ENCODE measurements at places on chromosomes 16 and 17. TPM values are rescaled to one million over a fixed set of nuclear protein-coding genes. Genes with fewer than 3 reads are reported as not detected.
A peak's percentile ranks its signal among the peaks of the same experiment; 100 is the strongest.

The CDH5 gene
- 40.0 TPM for total RNA-seq

The ZPBP2 gene
- total RNA-seq, result not detected

The VAMP2 gene
- total RNA-seq, result 94.8 TPM

The SPPL2C gene
- total RNA-seq, result not detected

GRCh38 chr16:81636298-81636993 lies 142.6 kb upstream of the PLCG2 start:
- DNase-seq, result no peak

GRCh38 chr17:66483906-66484305 lies 181.5 kb downstream of the PRKCA start:
- DNase-seq, result no peak

- DNase-seq, result no peak
Observed at GRCh38 chr17:44223541-44224071, 4.1 kb upstream of the UBTF start.

DNA sequence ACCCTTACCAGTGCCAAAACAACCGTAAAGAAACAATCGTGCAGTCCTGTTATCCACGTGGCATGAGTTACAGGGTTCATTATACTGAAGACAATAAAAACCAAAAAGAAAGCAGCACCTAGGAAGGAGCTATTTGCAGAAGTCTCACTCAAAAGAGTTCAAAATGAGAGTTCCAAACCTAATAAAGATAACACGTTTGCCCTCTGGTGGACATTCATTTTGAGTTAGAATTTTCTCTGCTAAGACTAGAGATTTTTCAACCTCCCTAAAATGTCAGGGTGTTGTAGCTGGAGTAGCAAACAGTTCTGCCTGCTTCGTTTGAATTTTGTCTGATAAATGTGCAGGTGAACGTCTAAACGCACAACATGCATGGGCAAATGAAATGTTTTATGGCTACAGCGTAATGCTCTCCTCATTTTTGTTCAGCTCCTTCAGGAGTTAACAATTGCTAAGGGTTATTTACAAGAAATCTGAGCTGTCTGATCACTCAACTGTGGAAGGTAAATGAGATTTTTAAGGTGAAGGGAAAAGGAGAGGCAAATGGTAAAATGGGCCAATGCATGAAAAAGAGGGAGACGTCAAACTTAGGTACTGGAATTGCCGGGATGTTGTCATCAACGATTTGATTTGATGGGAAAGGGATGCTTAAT lies 1067.9 kb upstream of the EEF2KMT start:
- no peak for DNase-seq

DNA sequence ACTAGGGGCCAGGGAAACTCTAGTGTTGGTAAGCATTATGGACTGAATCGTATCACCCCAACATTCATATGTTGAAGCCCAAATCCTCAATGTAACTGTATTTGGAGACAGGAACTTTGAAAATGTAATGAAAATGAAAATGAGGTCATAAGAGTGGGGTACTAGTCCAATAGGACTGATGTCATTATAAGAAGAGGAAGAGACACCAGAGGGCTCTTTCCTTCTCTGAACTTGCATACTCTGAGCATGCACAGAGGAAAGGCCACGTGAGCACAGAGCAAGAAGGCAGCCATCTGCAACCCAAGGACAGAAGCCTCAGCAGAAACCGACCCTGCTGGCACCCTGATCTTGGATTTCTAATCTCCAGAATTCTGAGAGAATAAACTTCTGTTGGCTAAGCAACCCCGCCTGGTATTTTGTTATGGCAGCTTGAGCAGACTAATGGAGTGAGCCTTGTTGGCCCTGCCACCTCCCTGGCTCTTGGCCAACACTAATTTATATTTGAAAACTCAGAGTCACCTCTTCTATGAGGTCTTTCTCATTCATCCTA lies 273.4 kb downstream of the NTN1 start:
- no peak for DNase-seq

DNA sequence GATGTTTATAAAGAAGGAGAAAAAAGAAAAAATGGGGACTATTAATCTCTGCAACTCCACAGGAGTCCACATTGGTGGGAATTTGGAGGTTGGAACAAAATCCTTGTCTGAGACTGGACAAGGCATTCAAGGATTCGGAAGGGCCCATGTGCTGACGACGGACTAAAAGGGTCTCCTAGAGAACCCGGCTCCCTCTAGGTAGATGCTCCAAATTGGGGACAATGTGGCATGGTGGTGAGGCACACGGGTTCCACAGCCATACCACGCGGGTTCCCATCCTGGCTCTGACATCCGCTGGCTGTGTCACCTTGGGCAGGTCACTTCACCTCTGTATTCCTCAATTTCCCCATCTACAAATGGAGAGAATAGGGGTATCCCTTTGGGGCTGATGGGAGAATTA lies 227.4 kb downstream of the C16orf78 start:
- peak; percentile 41 for DNase-seq

DNA sequence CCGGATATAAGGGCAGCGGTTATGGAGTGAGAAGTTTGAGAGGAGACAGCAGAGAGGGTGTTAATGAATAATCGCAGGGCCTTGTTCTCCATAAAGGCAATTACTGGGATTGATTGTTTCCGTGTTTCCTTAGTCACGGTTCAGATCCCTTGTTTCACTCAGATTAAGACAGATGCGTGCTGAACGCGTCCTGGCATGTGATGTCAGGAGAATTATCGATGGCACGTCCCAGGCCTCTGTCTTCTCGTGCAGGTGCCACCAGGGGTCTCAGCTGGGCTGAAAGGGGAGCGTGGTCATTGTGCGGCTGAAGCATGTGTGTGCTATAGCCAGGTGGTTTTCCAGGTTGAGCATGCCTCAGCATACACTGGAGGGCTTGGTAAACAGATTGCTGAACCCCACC lies 142.4 kb upstream of the NOL11 start:
- no peak for DNase-seq

DNA sequence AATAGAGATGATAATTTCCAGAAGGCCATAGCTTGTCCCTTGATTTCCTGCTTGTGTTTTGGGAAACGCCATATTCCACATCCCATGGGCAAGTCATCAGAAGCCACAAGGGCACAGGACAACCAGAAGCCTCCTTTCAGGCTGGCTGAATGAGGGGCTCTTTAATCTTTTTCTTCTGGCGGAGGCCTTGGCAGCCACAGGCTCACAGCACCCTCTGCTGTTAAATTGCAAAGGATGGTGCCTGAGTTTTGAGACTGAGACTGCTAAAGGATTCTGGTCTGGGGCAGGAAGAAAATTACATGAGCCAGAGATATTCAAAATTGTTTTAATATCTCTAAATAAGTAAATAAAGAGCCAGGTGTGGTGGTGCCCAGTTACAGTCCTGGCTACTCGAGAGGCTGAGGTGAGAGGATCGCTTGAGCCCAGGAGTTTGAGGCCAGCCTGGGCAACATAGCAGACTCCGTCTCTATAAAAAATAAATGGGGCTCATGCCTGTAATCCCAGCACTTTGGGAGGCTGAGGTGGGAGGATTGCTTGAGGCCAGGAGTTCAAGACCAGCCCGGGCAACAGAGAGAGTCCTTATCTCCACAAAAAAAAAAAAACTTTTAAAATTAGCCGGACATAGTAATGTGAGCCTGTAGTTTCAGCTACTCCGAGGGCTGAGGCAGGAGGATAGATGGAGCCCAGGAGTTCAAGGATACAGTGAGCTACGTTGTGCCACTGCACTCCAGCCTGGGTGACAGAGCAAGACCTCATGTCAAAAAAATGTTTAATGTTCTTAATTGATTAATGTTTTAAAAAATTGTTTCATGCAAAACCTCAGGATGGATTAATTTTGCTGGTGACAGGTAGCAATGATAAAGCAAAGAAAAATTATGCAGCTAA lies 26.3 kb downstream of the AARSD1 start:
- DNase-seq, result no peak

DNA sequence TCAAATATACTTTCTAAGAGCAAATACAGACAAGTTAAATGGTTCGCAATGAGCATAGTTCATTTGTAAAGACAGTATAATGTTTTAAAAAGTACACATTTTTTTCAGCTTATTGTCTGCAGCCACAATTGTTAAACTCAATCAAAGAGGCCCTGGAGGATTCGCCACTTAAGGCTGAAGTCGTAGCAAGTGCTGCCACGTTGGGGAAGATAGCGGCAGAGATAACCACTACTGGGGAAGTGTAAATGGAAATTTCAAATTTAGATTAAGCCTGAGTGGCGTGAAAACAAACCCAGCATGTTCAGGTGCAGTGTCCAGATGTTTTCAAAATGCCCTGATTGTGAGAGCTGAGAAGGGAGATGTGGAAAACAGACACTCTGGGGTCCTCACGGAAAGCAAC lies 8.4 kb downstream of the PMP22 start:
- DNase-seq, result no peak

DNA sequence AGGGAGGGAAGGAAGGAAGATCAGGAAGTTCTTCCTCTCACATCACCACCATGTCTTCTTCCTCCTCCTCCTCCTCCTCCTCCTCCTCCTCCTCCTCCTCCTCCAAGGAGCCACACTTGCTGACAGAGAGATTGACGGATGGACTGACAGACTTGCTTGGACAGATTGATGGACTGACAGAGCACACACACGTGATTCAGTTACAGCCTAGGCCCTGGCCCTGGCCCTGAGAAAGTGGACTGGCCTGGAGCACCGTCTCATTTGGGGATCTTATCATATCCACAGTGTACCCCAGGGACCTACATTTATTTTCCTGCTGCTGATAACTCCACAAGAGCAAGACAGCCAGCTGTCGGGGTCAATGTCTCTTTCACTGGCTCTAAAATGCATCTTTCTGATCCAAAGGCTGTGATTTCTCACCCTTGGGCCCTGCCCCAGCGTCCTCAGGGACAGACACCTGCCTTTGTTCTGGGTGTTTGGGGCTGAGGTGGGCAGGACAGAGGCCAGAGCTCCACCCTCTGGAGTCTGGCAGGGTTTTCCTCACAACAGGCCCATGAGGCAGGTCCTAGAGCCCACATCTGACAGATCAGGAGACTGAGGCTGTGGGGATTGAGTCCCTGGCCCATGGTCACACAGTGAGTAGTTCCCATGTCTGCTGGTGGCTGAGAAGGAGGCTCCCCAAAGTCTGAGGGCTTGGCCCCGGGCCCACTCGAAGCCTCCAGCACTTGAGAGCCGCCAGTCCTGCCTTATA lies 2.3 kb upstream of the P2RX1 start:
- no peak for DNase-seq

DNA sequence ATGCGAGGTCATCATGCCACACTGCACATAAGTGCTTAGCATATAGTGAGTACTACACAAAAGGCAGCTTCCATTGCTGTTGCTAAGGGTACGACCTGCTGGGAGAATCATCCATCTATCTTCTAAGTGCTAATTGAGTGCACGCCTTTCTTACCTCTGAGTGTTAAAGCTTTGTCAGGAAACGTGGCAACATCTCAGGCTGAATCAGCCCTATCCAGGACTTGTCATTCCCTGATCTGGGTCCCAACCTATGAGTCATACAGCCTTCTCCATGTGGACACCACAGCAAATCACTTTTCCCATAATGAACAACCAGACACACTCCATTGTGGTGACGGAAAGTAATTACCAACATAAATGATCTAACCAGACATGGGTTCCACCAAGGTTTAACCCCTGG lies 201.1 kb upstream of the MAF start:
- DNase-seq, result no peak

- peak; percentile 8 for DNase-seq
Observed at GRCh38 chr16:30697264-30698138, 1.5 kb upstream of the SRCAP start.

GRCh38 chr16:68297908-68298307 lies 12.8 kb downstream of the SLC7A6OS start:
- no peak for DNase-seq

GRCh38 chr17:34521955-34522354 lies 57.4 kb upstream of the TMEM132E start:
- no peak for DNase-seq

GRCh38 chr17:6558276-6558675 lies 1.9 kb upstream of the PITPNM3 start:
- DNase-seq, result peak; percentile 70

Data from spleen (tissue), 13 donors.